Stimulated activated CD4-positive, alpha-beta T cell treated with anti-CD3 and anti-CD28 coated beads, Interleukin-1b, Interleukin-23, amount 100 ng/mL, for 4 hours (primary cell): ENCODE measurements at places on chromosomes 5 and 9.
A peak's percentile ranks its signal among the peaks of the same experiment; 100 is the strongest.

- no peak for DNase-seq
Measured at GRCh38 chr9:109143881-109144562, 23.0 kb downstream of the FRRS1L start.

DNA sequence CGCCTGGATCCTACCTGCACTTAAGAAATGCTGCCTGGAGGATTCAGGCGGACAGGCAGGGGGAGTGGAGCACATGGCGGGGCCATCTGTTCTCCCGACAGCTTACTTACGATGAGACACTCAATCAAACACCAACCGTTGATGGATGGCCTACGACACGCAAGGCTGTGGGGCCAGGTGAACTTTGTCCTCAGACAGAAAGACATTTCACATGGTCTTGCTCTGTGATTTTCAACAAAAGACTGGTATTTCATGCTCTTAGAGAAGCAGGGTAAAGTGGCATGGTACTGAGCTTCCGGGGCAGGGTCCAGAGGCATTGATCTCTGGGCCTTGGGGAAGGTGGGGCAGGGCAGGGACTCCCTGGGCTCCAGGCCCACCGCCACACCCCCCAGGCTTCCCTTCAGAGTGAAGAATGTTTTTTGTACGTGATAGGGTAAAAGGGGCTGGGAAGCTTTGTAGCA, 9.1 kb upstream of the OLFM1 start:
- DNase-seq = no peak

DNA sequence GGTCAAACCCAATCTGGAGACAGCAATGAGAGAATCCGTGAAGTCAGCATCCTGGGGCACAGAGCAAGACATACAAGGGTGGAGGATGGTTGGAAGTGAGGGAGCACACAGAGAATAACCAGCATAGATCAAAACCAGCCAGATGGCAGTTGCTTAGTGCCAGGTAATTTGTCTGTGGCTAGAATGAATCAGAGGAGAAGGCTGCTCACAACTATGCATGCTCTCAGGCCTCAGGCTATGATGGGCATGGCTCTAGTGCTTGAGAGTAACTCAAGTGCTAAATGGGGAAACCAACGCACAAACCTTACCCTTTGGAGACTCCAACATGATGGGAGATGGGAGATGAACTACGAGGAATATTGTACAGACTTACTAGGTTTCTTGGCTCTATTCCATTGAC, 160.8 kb downstream of the DMRT2 start:
- no peak for DNase-seq

GRCh38 chr9:137218754-137219271, 3.2 kb downstream of the RNF208 start:
- DNase-seq = no peak

DNA sequence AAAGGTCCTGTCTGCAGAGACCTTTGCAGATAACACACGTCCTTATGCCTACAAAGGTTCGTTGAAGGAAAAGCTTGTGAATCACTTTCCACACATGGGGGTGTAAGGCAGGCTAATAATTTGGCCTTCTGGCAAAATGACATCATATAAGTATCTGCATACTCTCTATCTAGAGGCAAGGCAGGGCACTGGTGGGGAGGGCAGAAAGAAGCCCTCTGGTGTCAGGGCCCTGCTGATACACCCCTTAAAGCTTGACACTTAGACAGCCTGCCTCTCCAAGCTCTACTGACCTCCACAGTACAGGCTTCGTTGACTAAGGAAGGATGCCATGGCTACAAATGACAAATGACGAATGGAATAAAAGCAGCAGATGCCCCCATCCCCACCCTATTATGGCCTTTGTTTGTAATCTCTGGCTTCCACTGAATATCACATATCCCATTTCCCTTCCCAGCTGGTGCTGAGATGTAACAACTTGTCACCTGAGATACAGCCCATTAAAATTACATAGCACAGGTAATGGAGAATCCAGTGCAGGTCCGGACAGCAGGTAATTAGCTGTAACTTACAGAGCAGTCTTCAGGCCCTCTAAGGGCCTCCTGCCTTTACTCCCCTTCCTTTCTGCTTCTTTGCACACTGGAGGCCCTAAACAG, 76.9 kb upstream of the IFNK start:
- no peak for DNase-seq

DNA sequence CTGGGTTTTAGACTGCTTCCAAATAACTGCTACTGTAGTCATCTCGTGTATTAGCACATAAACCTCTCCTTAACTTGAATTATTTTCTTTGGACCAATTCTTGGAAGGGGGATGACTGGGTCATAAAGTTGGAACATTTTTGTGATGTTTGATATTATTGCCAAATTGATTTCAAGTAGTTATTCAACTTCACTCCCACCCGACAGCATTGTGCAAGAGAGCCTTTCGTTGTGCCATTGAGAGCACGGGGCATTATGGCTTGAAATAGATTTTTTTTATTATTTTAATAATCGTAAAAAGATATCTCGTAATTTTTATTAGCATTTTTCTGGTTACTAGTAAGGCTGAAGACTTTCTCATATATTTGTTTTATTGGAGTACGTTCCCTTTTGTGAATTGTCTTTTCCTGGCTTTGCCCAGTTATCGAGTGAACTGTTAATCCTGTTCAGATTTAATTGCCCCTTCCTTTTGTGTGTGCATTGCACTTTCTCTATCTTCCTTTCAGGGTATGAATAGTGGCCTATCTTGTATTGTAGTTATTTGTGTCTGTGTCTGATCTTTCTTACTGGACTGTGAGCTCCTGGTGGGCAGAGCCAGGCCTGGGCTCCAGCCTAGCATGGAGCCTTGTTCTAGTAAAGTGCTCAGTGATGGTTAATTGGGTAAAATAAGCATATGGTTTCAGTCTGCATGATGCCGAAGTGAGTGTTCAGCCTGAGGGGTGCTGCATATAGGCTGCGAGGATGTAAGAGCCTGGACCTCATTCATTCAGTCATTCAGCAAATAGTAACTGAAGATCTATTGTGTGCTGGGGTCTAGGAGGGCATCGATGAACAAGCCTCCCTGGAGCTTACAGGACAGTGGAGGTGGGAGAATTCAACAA, 93.5 kb upstream of the SHB start:
- no peak for DNase-seq

GRCh38 chr9:86604741-86605140, 250.5 kb upstream of the TUT7 start:
- DNase-seq = no peak

GRCh38 chr5:36462295-36463021, 143.9 kb upstream of the SLC1A3 start:
- no peak for DNase-seq

- no peak for DNase-seq
Measured at GRCh38 chr5:160315968-160316367, 3.6 kb upstream of the CCNJL start.

- DNase-seq = no peak
Measured at GRCh38 chr5:132487095-132487428, 3.5 kb downstream of the IRF1 start.

- DNase-seq = no peak
Measured at GRCh38 chr5:149610589-149611255, 29.4 kb downstream of the ARHGEF37 start.

DNA sequence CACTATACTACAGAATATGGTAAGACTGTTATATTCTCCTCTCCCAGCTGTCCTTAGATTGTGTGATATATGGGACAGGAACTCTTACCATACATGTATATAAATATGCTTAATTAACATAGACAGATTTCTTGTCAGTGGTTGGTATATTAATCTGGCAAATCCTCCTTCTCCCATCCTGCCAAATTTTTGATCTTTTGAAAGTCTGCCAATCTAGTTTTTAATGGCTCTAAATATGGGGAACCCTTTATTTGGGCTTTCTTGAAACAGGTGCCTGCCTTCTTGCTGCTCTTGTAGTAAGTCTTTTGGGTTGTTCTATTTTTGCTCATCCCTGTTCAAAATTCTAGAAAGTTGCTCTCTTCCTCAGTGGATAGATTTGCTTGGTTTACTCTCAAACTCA, 63.5 kb downstream of the SPATA31D1 start:
- DNase-seq = no peak

DNA sequence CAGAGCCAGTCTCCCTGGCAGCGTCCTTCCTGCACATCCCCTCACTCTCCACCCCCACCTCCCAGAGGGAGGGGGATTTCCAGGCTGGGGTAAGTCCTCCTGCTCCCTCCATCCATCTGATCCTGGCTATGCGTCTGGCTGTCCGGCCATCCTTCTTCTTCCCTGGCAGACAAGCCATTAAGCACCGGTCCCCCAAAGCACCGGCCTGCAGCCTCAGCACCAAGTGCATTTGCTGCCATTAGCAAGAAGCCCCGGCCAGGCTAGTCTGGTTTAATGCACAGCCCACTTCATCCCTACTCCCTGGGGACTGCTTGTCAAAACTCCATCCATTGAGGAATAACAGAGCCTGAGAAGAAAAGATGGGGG, 208.7 kb upstream of the IER5L start:
- DNase-seq = no peak

DNA sequence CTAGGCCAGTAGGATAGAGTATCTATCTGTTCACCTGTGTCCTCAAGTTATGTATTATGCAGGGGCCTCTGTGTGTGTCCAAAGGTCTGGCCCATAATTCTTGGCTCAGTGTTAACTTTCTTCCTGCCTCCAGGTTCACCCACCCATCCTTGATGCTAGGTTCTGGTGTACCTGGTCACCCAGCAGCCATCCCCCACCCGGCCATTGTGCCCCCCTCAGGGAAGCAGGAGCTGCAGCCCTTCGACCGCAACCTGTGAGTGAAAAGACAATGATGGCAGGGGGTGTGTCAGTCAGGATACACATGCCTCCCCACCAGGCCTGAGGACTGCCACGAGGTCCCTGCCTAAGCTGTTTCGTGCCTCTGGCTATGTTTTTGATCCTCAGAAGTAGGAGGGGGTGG, 27.6 kb downstream of the TCF7 start:
- DNase-seq = no peak

- no peak for DNase-seq
Measured at GRCh38 chr5:59257488-59258400, 635.8 kb downstream of the PDE4D start.

- DNase-seq = no peak
Measured at GRCh38 chr9:98538626-98539031, 170.1 kb downstream of the GABBR2 start.

GRCh38 chr5:131974956-131975726, 29.7 kb upstream of the MEIKIN start:
- DNase-seq = no peak

DNA sequence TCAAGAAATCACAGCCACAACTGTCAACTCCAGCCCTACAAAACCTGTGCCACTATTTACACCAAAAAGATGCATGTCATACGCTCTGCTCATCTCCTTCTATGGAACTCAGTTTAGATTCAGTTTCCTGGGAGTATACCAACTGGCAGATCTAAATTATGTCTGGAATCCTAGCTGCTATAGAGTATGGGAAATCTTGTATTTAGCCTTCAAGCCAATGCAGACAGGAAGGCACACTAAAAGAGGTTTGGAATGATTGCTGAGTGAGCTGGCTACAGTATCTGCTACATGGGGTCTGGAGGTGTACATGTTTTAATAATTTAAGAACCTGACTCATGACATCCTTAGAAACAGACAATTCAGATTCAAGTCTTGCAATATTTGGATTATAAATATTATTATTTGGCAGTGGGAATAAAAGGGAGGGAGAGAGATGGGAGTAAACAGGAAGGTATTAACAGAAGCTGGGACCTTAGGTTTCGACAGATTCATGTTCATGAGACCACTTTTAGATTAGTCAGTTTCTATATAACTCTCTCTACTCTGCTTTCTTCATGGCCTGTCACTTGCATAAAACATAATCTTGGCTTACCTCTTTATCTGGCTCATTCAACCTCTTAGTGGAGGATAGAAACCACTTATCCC, 178.8 kb upstream of the HAPLN1 start:
- no peak for DNase-seq

- peak; percentile 12 for DNase-seq
Measured at GRCh38 chr5:99037668-99038067, 108.9 kb upstream of the CHD1 start.

DNA sequence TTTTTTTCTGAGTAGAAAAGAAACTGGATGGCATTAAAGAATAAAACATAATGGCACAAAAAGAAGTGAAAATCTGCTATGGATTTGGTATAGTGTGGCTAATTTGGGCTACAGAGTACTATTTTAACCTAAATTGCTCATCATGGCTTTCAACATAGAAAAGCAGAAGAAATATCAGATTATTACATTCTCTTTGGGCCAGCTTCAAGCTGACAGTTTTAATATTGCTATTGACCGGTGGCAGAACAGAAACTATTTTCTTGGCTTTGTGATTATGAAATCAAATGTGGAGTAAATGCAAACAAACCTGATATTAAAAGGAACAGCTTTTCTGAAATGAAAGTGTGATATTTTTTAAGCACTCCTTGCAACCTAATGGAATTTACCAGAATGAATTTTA, 301.5 kb downstream of the EPB41L4A start:
- no peak for DNase-seq
